ENCODE measurements at places on chromosomes 12 and 14.

DNA sequence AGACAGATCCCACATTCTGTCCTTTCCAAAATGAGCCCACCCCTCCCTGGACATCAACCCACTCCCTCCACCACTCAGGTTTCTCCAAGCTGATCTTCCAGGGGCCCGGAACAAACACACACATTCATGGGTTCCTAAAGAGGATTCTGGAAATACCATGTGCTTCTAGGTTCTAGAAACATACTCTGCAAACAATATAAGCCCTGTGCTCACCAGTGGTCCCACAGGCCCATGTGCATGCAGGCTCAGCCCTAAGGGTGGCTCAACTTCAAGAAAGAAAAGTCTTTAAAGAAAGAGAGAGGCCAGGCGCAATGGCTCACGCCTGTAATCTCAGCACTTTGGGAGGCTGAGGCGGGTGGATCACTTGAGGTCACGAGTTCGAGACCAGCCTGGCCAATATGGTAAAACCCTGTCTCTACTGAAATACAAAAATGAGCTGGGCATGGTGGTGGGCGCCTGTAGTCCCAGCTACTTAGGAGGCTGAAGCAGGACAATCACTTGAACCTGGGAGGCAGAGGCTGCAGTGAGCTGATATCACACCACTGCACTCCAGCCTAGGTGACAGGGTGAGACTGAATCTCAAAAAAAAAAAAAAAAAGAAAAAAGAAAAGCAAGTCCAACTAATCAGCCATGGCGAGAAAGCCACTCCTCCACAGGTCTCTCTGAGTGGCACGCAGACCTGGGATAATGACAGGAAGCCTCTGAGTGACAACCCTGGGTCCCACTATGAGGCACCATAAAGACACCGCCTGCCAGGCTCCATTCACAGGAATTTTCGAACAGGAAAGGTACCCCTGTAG lies 59.5 kb upstream of the PNMA1 start:
- no peak for DNase-seq

DNA sequence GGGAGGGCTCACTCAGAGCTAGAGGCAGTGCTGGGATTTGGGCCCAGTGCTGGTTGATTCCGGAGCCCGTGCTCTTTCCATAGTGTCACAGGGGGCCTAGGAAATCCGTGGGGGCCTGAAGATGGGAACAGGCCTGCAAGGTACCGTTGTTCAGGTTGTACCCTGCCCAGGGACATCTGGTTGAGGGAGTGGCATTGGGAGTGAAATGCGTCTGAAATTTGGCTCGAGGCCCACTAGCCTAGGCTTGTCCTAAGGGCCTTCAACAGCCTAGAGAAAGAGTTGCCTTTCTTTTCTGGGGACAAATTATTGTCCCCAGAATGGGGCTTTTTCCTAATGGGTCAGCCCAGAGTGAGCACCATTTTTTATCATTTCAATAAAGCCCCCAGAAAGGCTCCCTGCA lies 26.4 kb upstream of the FAM222A start:
- no peak for DNase-seq

DNA sequence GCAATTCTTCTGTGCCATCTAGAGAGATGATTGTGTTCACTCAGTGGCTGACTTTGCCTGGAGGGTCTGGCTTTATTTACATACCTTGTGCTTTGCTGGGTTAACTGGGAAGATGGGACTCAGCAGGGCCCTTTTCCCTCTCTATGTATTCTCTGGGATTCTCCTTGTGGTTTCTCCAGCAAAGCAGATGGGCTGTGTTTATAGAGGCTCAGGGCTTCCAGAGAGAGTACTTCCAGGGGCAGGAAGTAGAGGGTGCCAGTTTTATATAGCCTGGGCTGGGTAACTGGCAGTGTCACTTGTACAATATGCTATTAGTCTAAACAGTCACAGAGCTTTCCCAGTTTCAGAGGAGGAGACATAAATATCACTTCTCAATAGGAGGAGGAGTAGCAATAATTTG lies 509.9 kb downstream of the DIO2 start:
- no peak for DNase-seq

- no peak for DNase-seq
Measured at GRCh38 chr12:13079440-13079906, 24.0 kb downstream of the GSG1 start.
